ENCODE measurements at places on chromosomes 3 and 15.

- no peak for DNase-seq
Measured at GRCh38 chr15:34851751-34852150, 56.4 kb upstream of the ACTC1 start.

GRCh38 chr3:196311-197148, at the start of gene CHL1:
TSS of gene CHL1 (plus strand) at chr3:196763. CDS start at chr3:319777, 123,014 bp downstream.
- DNase-seq, result no peak

DNA sequence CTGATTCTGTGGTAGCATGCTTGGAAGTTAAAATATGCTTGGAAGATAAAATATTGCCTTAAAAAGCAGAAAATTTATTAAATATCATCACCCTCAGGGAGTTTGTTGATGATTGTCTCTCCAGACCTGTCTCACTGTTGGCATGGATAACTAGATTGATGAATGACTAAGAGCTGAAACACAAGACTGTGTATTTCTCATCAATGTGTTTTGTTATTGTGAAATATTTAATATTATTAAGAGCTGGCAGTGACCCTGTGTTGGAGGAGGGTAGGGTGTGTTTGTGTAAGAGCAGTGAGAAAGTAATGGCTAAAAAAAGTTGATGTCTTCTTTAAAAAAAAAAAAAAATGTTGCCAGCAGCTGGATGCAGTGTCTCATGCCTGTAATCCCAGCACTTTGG, 82.2 kb downstream of the ITPR1 start:
- DNase-seq, result no peak

DNA sequence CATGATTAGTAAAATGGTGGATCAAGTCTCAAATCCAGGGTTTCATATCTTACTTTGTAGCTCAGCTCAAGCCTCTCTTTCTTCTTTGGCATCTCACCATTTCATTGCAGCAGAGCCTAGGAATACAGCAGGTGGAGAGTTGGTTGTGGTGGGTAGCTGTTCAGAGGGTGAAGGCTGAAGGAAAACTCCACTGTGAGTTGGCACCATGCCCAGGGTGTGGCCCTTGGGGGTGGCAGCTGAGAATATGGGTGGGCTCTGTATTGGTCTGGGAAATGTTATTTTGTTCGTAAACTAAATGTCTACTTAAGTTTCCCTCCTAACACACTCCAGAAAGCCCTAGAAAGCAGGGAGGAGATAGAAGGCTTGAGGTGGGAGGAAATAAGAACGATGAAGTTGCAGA, 1.7 kb upstream of the MAP1A start:
- no peak for DNase-seq

DNA sequence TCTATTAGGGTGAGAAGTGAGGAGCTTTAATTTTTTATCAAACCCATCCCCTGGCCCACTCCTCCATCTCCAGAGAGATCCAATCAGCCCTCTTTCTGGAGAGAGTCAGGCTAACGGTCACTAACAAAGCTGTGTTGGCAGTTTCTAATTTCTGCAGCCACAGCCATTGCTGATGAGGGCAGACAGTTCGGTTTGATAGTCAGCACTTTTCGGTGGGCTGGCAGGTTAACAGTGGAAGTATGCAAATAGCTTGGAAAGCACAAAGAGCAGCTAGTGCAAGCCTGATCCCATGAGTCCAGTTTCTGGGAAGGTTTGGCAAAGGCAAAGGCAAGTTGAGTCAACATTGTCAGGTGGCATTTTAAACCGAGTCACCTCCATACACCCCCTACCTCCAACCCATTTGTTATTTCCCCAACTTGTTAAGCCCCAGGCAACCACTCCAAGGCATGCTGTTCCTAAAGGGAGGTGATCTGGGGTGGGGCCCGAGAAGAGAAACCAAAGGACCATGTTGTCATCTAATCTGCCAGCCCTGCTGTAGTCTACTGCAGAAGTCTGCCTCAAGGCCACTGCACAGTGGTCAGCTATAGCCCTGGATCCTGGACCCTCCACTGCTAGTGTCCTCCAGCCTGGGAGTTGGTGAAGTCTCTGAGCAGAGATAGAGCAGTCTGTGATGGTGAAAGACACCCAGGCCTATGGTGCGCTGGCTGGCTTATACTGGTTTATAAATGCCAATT, 1.7 kb downstream of the CCR1 start:
- DNase-seq, result no peak

DNA sequence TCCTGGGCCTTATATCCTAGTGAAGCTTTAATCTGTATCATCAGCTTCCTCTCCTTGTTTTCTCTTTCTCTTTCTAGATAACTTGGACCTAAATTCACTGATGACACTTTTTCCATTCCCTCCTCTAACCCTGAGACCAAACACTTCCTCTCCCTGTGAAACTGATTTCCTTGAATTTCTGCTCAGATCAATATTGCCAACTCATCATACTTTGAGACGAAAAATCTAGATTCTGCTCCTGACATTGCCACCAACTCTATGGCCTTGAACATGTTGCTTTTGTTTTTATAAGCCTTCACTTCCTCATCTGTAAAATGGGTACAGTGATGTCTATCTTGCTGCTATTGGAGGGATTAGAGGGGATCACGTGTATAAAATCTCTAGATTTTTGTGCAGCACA, 42.7 kb upstream of the RASGRF1 start:
- DNase-seq, result no peak

DNA sequence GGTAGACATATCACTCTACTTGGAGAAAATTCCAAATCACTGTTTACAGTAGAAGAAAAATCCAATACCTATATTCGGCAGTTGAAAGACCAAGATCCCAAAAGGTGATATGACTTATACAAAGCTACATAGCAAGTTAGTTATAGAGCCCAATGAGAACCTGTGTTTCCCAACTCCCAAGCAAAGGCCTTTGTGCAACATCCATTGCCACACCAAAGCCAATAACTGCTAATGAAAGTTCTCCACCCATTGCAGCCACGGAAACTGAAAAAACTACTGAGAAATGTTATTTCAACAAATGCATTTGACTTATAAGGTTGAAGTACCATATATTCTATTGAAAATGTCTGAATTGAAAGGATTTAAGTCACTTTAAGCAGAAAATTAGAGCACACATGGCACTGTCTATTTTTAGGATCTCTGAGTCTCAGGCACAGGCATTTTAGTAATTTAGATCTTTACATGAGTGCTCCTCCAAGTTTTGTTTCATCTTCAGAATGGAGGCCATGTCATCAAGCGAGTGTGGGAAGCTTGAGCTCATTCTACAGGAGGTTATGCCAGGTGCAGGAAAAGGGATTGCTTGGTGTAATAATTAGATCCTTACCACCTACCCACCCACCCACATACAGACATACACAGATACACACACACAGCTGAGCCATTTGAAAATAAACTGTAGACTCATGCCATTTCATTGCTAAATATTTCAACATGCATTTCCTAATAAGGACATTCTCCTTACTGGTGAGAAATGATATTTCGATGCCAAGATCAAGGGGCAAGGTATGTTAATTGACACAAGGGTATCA, 19.7 kb upstream of the ANO10 start:
- no peak for DNase-seq

DNA sequence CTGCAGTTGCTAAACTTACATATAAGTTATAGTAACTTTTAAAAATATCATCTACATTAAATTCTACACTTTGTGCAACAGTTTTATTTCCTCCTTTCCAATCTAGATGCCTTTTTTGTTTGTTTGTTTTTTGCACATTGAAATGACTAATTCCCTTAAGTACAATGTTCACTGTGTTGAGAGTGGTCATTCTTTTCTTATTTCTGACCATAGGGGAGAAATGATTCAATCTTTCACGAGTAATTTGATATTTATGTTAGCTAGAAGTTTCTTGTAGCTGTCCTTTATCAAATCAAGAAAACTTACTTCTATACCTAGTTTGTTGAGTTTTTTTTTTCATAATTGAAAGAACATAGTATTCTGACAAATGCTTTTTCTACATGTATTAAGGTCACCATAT, 85.0 kb upstream of the CBLB start:
- no peak for DNase-seq

GRCh38 chr15:70045045-70045444, 52.7 kb downstream of the TLE3 start:
- no peak for DNase-seq

DNA sequence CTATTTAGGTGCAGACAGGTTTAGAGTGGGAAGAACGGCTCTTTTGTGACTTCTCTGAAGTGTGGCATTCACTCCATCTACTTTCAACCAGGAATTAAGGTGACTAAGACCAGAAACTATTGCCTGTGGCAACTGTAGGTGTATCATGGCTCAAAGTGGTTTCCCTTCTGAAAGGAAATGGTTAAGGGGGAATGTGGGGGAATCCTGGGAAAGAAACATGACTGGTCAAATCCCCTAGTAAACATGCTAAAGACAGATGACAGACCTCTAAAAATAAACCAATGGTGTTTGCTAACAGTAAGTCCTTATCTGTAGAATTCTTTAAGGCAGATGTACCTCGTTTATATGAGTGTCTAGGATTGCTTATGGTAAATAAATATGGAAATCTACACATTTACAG, 56.9 kb downstream of the MEGF11 start:
- DNase-seq, result no peak

GRCh38 chr15:68769702-68770101, 51.0 kb downstream of the ANP32A start:
- no peak for DNase-seq

- no peak for DNase-seq
Measured at GRCh38 chr3:102006812-102007485, 157.6 kb downstream of the NFKBIZ start.

DNA sequence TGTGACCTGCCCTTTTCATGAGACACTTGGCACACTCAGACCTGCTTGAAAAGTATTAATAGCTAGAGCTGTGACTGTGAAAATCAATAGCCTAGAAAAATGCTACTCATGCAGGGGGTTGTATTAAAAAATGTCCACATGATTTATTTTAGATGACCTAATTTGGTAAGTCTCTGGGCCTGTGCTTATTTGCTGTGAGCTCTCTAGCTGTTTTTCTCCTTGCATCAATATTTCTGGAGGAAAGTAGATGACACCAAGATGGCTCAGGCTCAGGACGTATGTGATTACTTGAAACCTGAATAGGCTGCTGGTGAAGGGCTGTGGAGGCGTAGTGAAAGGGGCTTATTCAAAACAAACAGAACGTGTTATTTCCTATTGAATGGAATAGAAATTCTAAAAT, 29.5 kb downstream of the KCNAB1 start:
- no peak for DNase-seq

DNA sequence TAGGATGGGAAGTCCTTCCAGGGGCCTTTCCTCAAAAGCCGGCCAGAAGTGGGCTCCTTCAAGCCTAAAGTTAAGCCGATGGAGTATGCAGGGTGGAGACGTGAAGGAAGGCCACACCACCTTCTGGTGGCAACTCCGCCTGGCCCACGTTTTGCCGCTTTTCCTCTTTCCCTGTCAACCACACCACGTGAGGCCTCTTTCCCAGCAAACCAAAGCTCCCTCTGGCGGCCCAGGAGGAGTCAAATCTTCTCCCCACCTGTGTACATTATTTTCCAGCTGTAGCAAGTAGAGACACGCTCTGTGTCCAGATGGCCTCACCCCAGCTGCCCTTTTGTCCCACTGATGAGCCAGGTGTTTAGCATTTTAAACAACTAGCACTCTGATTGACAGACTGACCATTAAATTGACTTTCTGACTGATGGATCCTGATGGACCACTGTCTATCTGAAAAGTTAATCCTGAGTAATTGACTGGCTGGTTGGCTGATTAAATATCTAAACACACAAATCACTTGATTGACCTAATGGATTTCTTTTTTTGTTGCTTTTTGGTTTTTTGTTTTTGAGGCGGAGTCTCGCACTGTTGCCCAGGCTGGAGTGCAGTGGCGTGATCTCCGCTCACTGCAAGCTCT, 59.6 kb upstream of the ZBTB38 start:
- no peak for DNase-seq

GRCh38 chr3:13017361-13018042, 55.7 kb downstream of the IQSEC1 start:
- no peak for DNase-seq

DNA sequence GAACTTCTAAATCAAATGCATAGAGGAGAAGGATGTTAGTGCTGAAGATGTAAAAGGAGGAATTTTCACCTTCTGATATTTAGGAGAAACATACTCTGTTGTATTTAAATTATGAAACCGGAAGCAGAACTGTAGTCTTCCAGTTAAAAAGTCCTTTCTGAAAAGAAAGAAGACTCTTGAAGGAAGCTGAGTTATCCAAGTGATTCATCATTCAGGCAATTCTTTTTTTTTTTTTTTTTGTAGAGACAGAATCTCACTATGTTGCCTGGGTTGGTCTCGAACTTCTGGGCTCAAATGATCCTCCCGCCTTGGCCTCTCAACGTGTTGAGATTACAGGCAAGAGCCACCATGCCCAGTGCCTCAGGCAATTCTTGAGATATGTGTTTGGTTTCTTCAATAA, 424.8 kb upstream of the TPM1 start:
- no peak for DNase-seq

GRCh38 chr15:70083946-70084345, 13.8 kb downstream of the TLE3 start:
- DNase-seq, result no peak

DNA sequence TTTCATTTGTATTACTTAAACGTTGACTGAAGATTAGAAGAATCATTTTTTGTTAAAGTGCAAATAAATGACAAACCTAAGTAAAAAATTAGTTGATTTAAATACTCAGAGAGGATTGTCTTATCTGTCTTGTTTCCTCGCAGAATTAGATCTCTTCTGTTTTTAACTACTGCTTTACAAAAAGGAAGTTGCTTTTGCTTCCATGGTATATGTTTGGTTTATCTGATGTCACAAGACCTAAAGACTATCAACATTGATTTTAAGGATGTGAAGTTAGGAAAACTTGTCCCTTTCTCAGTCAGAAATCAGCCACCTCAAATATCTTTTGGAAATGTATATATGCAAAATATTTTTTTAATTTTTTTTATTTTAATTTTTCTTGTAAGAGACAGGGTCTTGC, 28.7 kb downstream of the GPR171 start:
- no peak for DNase-seq

DNA sequence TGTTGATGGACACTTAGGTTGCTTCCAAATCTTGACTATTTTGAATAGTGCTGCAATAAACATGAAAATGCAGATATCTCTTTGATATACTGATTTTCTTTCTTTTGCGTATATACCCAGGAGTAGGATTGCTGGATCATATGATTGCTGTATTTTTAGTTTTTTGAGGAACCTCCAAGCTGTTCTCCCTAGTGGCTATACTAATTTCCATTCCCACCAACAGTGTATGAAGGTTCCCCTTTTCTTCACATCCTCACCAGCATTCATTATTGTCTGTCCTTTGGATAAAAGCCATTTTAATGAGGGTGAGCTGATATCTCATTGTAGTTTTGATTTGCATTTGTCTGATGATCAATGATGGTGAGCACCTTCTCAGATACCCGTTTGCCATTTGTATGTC, 12.5 kb downstream of the PATL2 start:
- DNase-seq, result no peak

DNA sequence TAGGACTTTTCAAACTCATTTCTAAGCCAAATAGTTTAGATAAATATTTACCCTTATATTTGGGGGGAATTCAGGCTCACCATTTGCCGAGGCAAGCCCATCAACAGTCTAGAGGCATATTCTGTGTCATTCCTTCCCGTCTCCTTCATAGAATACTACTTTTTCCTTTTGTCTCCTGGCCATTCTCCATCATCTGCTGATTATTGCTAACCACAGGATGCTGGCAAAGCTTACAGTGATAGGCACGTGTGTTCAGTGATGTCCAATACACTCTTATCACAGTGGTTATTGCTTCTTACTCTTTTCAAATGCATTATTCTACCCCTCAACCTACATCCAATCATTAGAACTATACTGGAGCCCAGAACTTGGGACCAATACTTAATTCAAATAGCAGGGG, 130.6 kb upstream of the ZBED2 start:
- DNase-seq, result no peak
